ENCODE measurements at places on chromosomes 2 and 18. TPM values are rescaled to one million over a fixed set of nuclear protein-coding genes. Genes with fewer than 3 reads are reported as not detected.
A peak's percentile ranks its signal among the peaks of the same experiment; 100 is the strongest.

DNA sequence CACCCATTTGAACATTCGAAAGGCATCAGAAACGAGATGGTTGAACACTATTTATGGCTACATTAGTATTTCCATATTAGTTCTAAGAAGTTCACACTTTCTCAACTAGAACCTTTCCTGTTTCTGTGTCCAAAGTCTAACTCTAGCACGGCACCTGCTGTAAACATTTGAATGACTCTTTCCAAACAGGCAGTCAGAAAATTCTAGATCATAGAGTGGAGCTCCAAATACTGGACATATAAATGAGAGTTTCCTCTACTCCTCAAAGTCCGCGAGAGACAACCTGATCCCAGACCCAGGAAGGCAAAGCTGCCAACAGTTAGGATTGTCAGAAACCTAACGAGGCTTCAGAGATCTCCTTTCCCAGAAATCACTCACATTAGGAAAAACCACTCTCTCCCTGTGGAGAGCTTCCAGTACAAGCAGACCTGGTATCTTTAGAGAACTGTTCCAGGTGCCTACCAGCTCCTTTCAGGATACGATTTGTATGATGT, 10.6 kb downstream of the RND3 start:
- DNase-seq: no peak
- H3K4me3 ChIP-seq: peak overlapping the region; percentile 8
- H3K4me1 ChIP-seq: peaks cover 98% of the 10 kb centered on the region
- peak overlapping the region; percentile 82 for H3K27ac ChIP-seq
- H3K36me3 ChIP-seq: peaks cover 55% of the 10 kb centered on the region

The TTN gene
- not detected for total RNA-seq

The KIF5C gene
- total RNA-seq: 10.2 TPM

GRCh38 chr18:58417752-58418151, 211.1 kb downstream of the ALPK2 start:
- no peak overlapping the region for H3K4me3 ChIP-seq
- H3K27ac ChIP-seq: no peak overlapping the region
- H3K27me3 ChIP-seq: peaks cover 35% of the 10 kb centered on the region
- H3K4me1 ChIP-seq: peaks cover 6% of the 10 kb centered on the region
- DNase-seq: no peak

DNA sequence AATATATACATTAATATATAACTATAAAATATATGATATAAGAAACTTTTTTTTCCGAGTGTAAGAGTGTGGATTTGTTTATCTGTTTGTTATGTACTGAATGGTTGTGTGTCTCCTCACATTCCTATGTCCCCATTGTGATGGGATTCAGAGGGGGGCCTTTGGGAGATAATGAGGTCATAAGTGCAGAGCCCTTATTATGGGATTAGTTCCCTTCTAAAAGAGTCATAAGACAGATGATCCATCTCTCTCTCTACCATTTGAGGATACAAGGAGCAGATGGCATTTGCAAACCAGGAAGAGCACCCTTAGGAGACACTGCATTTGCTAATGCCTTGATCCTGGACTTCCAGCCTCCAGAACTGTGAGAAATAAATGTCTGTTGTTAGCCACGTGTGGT, 30.3 kb upstream of the SAP130 start:
- H3K36me3 ChIP-seq: no peaks in the 10 kb centered on the region
- DNase-seq: no peak
- no peaks in the 10 kb centered on the region for H3K4me1 ChIP-seq
- peaks cover 17% of the 10 kb centered on the region for H3K27me3 ChIP-seq
- no peak overlapping the region for H3K4me3 ChIP-seq

GRCh38 chr2:179636100-179636980, 225.1 kb downstream of the ZNF385B start:
- H3K27ac ChIP-seq: no peak overlapping the region
- H3K27me3 ChIP-seq: peaks cover 8% of the 10 kb centered on the region
- peaks cover 2% of the 10 kb centered on the region for H3K36me3 ChIP-seq

GRCh38 chr2:239957681-239958472, 67.3 kb downstream of the NDUFA10 start:
- no peaks in the 10 kb centered on the region for H3K4me1 ChIP-seq
- no peak for DNase-seq
- H3K36me3 ChIP-seq: peaks cover 20% of the 10 kb centered on the region
- H3K27ac ChIP-seq: no peak overlapping the region

The MBD5 gene
- 51.7 TPM for total RNA-seq

The MBD1 gene
- 74.2 TPM for total RNA-seq

The SKOR2 gene
- total RNA-seq: not detected

DNA sequence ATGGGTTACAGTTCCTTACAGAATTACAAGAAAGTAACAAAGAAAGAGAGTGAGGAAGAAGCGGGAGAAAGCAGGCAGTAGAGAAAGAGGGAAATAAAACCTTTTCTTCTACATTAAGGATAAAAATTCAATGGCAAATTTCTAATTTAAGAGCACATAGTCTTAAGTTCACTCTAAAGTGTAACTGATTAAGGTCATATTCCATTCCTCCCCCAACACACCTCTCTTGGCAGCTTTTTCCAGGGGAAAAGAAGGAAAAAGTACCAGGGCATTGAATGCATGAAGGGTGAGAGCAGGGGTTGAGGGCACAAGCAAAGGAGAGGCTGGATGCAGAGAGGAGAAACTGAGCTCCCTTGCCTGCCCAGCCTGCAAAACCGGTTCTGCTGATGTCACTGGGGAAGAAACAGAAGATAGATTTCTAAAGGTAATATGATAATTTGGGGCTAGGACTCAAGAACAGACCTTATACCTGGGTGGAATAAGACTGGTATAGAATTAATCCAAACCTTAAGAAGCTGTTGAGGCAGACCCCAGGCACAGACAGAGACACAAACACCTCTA, 4.6 kb downstream of the ACMSD start:
- no peak overlapping the region for H3K27ac ChIP-seq
- no peaks in the 10 kb centered on the region for H3K36me3 ChIP-seq

The TUBB8B gene
- total RNA-seq: not detected

The CD207 gene
- not detected for total RNA-seq

DNA sequence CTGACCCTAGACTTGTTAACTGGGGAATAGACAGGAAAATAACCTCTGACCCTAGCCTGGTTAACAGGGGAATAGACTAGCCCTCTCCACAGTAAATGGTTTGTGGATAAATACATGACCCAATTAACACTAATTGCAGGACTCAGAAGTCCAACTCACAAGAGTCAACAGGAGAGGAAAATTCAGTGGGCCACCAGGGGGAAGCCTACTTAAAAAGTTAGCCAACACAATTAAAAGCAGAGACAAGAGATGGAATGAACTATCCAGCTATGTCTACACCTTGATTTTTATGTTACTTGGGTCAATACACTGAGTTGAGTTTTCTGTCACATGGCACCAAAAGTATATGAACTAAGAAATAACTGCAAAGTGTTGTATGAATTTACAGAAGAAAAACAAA, 158.8 kb upstream of the SLC39A10 start:
- DNase-seq: no peak
- H3K4me1 ChIP-seq: peaks cover 7% of the 10 kb centered on the region
- peaks cover 6% of the 10 kb centered on the region for H3K27me3 ChIP-seq
- no peak overlapping the region for H3K27ac ChIP-seq
- H3K4me3 ChIP-seq: no peak overlapping the region

DNA sequence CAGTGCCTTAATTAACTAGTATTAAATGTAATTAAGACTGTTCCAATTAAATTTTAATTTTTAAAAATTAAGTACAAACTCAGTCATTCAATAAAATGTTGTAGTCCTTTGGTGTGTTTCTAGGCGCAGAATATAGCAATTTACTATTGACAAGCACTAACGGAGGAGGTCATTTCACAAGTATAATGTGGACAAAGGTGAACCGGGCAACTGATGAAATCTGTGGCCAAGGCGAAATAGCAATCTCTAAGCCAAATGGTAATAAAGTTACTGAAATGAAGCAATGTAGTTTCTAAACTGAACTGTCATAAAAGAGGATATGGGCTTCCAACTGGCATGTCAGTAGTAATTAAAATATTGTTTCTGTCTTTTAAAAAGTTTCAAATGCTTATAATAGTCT, 27.5 kb downstream of the FIGN start:
- H3K36me3 ChIP-seq: peaks cover 12% of the 10 kb centered on the region
- H3K4me3 ChIP-seq: no peak overlapping the region
- H3K27ac ChIP-seq: peak overlapping the region; percentile 55

GRCh38 chr18:58180738-58181353, 136.8 kb downstream of the NEDD4L start:
- no peaks in the 10 kb centered on the region for H3K36me3 ChIP-seq
- no peak overlapping the region for H3K4me3 ChIP-seq
- DNase-seq: no peak
- H3K27ac ChIP-seq: peak overlapping the region; percentile 59
- peaks cover 49% of the 10 kb centered on the region for H3K4me1 ChIP-seq
- H3K27me3 ChIP-seq: no peaks in the 10 kb centered on the region

DNA sequence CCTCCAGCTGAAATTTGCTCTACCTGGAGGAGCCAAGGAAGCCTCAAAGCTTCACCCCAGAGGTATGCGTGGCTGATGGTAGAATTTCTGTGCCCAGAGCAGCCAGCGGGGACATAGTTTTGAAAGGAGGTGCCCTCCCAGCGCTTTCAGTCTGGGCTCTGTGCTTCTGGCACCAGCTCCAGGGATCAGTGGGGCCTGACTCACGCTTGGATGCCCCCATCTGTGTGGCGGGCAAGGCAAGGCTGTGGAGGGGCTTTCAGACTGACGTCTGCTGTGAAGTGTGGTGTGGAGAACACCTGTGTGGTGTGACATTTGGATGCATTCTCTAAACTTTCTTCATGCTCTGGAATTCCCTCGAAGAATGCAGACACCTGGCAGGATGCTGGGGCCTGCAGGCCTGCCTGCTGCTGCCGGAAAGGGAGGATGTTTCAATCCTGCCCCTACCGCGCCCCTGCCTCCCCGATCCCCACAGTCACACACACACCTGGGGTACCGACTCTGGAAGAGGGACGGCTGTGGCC, 84.1 kb downstream of the CTIF start:
- H3K36me3 ChIP-seq: peaks cover 29% of the 10 kb centered on the region
- H3K27me3 ChIP-seq: no peaks in the 10 kb centered on the region
- H3K4me3 ChIP-seq: no peak overlapping the region
- H3K4me1 ChIP-seq: peaks cover 83% of the 10 kb centered on the region
- peak overlapping the region; percentile 90 for H3K27ac ChIP-seq

The CBLN2 gene
- total RNA-seq: not detected

The RIT2 gene
- not detected for total RNA-seq

DNA sequence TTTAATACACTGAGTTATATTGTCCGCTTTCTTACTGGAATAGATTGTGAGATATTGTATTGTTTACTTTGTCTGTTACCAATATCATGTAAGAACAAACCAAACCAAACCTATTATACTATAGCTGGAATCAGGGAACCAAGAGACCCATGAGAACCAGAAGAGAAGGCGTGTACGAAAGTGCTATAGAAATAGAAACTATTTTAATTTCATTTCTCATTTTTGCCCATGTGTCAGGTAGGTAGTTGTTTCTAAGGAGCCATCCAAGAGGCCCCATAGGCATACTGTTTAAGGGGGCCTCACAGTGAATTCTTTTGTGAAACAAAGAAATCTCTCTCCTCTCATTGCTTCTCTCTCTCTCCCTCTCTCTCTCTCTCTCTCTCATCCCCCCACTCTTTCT, 363.6 kb downstream of the RNF144A start:
- no peaks in the 10 kb centered on the region for H3K36me3 ChIP-seq
- no peaks in the 10 kb centered on the region for H3K4me1 ChIP-seq
- no peak for DNase-seq
- H3K4me3 ChIP-seq: no peak overlapping the region
- H3K27me3 ChIP-seq: no peaks in the 10 kb centered on the region

- DNase-seq: no peak
- H3K4me1 ChIP-seq: peaks cover 10% of the 10 kb centered on the region
- no peaks in the 10 kb centered on the region for H3K27me3 ChIP-seq
- no peak overlapping the region for H3K4me3 ChIP-seq
Measured at GRCh38 chr2:29108225-29108624, 7.0 kb upstream of the CLIP4 start.

DNA sequence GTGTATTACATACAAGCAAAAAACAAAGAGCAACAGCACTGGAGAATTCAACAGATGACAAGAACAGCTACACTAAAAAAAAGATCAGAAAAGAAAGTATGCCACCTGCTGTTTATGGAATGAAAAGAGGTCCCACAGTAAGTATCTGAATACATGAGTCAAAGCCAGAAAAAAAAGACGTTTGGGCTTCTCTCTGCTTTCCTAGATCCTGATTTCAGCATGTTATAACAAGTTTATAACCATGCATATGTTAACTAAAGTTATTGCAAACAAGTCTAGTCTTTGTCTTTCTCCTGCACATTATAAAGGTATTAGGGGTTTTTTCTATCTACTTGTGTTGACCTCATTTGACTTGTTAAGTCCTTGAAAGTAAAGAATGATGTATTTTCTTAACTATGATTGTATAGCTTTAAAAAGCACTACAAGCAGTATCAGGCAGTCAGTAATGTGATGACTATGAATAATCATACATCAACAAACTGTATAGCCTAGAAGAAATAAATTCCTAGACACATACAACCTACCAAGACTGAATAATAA, 108.5 kb upstream of the COL5A2 start:
- peak overlapping the region; percentile 94 for H3K27ac ChIP-seq
- peak overlapping the region; percentile 50 for H3K4me3 ChIP-seq
- H3K27me3 ChIP-seq: no peaks in the 10 kb centered on the region
- DNase-seq: no peak
- peaks cover 3% of the 10 kb centered on the region for H3K36me3 ChIP-seq

- no peak overlapping the region for H3K4me3 ChIP-seq
- no peak overlapping the region for H3K27ac ChIP-seq
- DNase-seq: no peak
Measured at GRCh38 chr2:122447237-122447636, 691.8 kb downstream of the TSN start.

GRCh38 chr2:16744521-16744920, 78.9 kb upstream of the CYRIA start:
- no peak overlapping the region for H3K4me3 ChIP-seq
- DNase-seq: no peak
- no peak overlapping the region for H3K27ac ChIP-seq
- no peaks in the 10 kb centered on the region for H3K27me3 ChIP-seq

- peaks cover 16% of the 10 kb centered on the region for H3K4me1 ChIP-seq
- no peak for DNase-seq
- no peak overlapping the region for H3K4me3 ChIP-seq
- H3K27ac ChIP-seq: no peak overlapping the region
Measured at GRCh38 chr2:219124381-219125110, 36.1 kb downstream of the NHEJ1 start.

DNA sequence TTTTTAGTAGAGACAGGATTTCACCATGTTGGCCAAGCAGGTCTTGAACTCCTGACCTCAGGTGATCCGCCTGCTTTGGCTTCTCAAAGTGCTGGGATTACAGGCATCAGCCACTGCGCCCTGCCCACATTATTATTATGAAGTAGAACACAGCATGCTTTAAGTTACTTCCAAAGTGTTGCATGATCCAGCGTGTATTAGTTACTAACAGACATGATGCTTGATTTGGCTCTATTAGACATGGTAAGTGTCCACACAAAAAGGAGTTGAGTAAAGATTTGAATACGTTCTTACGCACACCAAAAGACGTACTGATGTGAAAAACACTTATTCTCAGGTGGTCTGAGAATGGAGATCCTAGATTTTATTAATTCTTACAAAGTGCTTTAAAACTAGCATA, 50.0 kb downstream of the SLC38A11 start:
- no peak overlapping the region for H3K4me3 ChIP-seq
- no peaks in the 10 kb centered on the region for H3K27me3 ChIP-seq
- H3K27ac ChIP-seq: no peak overlapping the region

- peaks cover under 1% of the 10 kb centered on the region for H3K27me3 ChIP-seq
- H3K4me3 ChIP-seq: no peak overlapping the region
- DNase-seq: no peak
- no peaks in the 10 kb centered on the region for H3K36me3 ChIP-seq
Measured at GRCh38 chr2:230891509-230891908, 26.8 kb downstream of the ITM2C start.

The COL4A3 gene
- 0.32 TPM for total RNA-seq

GRCh38 chr2:127200962-127201361, 19.1 kb downstream of the CYP27C1 start:
- peak; percentile 64 for DNase-seq
- no peaks in the 10 kb centered on the region for H3K27me3 ChIP-seq
- peaks cover 6% of the 10 kb centered on the region for H3K4me1 ChIP-seq
- no peak overlapping the region for H3K27ac ChIP-seq
